ENCODE measurements at places on chromosomes 1 and 21.

- DNase-seq = no peak
Observed at GRCh38 chr1:101073836-101074235, 48.3 kb upstream of the DPH5 start.

DNA sequence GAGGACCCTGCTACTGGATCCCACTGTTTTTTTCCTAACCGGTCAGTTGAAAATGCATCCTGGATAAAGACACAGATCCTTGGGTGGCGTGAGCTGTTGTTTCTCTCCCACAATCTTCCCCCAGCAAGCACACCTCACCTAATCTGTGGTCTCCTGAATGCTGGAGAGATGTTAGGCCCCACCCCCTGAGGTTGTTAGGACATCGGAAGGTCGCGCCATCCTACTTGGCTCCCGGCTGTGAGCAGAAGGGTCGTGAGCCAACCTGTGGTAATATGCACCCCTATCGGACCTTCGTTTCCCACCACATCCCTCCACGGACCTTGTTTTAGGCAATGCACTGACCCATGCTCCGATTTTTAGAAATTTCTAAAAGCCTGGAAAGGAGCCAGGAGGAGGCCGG is 89.9 kb upstream of the IPO9 start:
- DNase-seq = no peak

- no peak for DNase-seq
Observed at GRCh38 chr1:20035114-20035513, 34.9 kb upstream of the PLA2G5 start.

DNA sequence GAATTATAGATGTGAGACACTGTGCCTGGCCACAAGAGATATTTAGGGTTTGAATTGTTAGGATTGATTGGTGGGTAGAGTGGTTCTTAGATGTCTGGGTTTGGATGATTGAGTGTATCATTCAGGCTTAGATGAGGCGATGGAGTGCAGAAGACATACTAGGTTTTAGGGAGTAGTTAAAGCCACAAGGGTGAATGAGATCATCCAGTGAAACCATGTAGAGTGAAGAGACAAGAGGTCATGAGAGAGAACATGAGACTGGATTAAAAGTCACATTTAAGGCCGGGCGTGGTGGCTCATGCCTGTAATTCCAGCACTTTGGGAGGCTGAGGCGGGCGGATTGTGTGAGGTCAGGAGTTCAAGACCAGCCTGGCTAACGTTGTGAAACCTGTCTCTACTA is 37.2 kb downstream of the ZFYVE9 start:
- DNase-seq = no peak

GRCh38 chr1:147080671-147081394 is 91.4 kb downstream of the PRKAB2 start:
- no peak for DNase-seq

- peak; percentile 21 for DNase-seq
Observed at GRCh38 chr1:64882574-64883255, 83.6 kb downstream of the JAK1 start.

GRCh38 chr1:116666187-116667077 is 1.1 kb downstream of the IGSF3 start:
- no peak for DNase-seq

DNA sequence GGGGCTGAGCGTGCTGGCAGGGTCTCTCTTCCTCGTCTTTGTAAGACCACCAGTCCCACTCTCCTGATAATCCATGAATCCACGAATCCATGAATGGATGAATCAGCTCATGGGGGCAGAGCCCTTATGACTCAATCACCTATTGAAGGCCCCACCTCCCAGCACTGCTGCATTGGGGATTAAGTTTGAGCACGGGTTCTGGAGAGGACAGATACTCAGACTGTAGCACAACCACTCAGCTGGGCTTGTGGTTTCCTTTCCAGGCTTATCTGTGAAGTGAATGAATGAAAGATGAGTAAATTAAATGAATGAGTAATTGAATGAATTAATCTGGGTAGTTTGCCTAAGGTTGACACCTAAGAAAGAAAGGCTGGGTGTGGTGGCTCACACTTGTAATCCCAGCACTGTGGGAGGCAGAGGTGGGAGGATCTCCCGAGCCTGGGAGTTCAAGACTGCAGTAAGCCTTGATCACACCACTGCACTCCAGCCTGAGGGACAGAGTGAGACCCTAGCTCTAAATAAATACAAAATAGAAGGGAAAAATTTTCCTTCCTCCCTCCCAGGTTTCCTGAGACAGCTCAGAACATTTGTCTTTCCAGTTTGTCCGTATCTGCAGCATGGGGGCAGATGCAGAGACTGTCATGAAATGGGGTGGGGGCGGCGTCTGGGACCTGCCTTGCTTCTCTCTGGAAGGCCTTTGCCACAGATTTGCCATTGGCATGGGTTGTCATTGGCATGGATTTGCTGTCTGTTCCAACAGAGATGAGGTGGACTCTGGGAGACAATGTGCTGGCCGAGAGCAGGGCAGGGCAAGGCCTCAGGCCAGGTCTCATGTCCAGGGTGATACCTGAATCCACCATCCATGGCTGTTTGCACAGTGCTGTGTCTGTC is 187.7 kb upstream of the C1orf174 start:
- no peak for DNase-seq

- no peak for DNase-seq
Observed at GRCh38 chr21:35036465-35037383, 12.4 kb downstream of the RUNX1 start.

- no peak for DNase-seq
Observed at GRCh38 chr1:41019353-41019745, 2.2 kb downstream of the SLFNL1 start.

- DNase-seq = peak; percentile 39
Observed at GRCh38 chr1:200530623-200531261, 89.8 kb downstream of the KIF14 start.

DNA sequence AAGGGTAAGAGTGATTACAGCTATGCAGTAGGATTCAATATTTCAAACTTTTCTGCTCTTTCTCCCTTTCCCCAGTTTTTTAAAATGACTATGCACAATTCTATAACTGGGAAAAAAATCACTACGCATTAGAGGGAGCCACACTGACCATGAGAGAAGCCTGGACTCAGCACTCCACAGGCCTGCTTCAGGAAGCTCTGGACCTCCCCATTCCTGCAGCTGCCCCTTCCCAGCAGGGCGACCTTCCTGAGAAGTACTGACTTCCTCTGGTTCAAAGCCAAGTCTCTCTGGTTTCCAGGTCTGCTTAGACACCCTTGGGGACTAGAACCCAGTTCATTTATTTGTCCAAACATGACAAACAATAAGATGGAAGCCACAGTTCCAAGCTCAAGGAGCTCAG is 42.0 kb upstream of the CLSTN1 start:
- no peak for DNase-seq

GRCh38 chr1:117758444-117759316 is 152.8 kb downstream of the TENT5C start:
- peak; percentile 64 for DNase-seq

GRCh38 chr1:224544346-224545110 is 71.6 kb upstream of the CNIH3 start:
- no peak for DNase-seq

All from effector memory CD8-positive, alpha-beta T cell (primary cell).